ENCODE measurements at places on chromosomes 1 and 21. TPM values are rescaled to one million over a fixed set of nuclear protein-coding genes. Genes with fewer than 3 reads are reported as not detected.
A peak's percentile ranks its signal among the peaks of the same experiment; 100 is the strongest.

- no peak for DNase-seq
Observed at GRCh38 chr1:58849551-58849950, 65.7 kb upstream of the JUN start.

DNA sequence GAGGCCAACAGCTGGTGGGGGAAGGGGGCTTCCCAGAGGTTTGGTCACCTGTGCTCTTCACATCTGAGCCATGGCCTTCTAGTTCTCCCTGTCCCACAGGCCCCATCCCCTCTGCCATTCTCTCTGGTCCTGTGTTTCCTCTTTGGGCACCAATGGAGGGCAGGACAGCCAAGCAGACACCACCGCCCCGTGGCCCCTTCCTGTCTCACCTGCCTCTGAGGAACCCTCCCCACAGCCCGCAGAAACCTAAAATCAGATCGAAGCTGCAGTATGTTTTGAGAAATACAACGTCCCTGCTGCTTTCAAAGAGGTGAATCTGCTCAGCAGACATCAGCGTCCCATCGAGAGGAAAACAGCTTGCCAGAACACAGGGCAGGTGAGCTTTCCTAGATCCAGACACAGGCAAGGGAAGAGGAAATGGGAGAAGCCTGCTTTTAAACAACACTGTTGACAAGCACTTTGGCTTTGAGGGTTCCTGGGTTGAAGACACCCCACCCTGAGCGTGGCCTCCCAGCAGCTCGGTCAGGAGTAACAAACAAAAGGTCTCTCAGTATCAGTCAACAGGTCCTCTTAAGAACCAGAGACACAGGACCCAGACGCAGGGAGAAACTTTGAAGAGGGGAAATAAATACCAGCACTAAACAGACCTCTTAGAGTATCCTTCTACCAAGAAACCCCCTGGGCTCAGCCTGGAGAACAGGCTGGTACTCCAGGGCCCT, 2.3 kb downstream of the PANK4 start:
- no peak for DNase-seq

GRCh38 chr1:116805398-116805797, 51.2 kb downstream of the CD2 start:
- DNase-seq = no peak

DNA sequence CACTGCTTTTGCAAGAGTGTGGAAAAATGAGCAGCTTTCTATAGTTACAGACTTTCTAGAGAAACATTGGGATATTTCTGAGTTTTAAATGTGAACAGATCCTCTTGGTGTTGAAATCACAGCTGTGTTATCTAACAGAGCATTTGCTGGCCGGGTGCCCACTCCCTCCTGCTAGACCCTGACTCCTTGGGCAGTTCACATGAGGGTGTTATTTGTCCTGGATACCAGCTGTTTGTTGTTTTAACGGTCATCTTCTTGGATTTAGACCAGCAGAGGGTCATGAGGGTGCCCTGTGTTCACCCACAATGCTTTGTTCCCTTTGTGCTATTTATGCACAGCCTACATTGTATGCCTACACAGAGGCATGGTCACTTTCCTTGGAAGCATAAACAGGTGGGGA, 67.1 kb downstream of the CENPF start:
- peak; percentile 21 for DNase-seq

- DNase-seq = peak; percentile 67
Observed at GRCh38 chr21:26965907-26966581, 844 bp downstream of the ADAMTS5 start.

TTC39A gene
- 9.7 TPM for polyA plus RNA-seq

- DNase-seq = no peak
Observed at GRCh38 chr1:109827986-109828385, 64.3 kb upstream of the EPS8L3 start.

CGN gene
- polyA plus RNA-seq = 55.6 TPM

- DNase-seq = no peak
Observed at GRCh38 chr21:41961282-41961701, 7.5 kb upstream of the C2CD2 start.

GRCh38 chr1:160491981-160492380, 31.1 kb downstream of the SLAMF6 start:
- no peak for DNase-seq

DNA sequence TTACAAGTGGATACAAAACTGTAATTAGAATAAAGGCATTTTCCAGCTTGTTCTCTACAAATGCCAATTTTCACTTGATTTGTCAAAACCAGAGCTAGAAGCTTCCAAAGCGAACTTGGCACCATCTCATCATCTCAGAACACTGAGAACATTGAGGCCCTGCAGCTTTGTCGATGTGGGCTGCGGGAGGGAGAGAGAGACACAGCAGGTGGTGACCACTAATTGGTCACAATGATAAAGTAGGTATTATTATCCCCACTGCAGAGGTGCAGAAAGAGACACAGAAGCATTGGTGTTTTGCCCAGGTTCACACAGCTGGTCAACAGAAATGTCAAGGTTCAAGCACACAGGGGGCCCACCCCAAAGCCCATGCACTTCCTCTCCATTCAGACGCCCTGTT, 72.2 kb upstream of the KRTAP19-8 start:
- no peak for DNase-seq

FMO3 gene
- 0.28 TPM for polyA plus RNA-seq

GRCh38 chr21:31732597-31733550, 956 bp upstream of the SCAF4 start:
- peak; percentile 56 for DNase-seq

- no peak for DNase-seq
Observed at GRCh38 chr1:211647711-211648121, 27.7 kb downstream of the NEK2 start.

KCNQ4 gene
- 2.0 TPM for polyA plus RNA-seq

DNA sequence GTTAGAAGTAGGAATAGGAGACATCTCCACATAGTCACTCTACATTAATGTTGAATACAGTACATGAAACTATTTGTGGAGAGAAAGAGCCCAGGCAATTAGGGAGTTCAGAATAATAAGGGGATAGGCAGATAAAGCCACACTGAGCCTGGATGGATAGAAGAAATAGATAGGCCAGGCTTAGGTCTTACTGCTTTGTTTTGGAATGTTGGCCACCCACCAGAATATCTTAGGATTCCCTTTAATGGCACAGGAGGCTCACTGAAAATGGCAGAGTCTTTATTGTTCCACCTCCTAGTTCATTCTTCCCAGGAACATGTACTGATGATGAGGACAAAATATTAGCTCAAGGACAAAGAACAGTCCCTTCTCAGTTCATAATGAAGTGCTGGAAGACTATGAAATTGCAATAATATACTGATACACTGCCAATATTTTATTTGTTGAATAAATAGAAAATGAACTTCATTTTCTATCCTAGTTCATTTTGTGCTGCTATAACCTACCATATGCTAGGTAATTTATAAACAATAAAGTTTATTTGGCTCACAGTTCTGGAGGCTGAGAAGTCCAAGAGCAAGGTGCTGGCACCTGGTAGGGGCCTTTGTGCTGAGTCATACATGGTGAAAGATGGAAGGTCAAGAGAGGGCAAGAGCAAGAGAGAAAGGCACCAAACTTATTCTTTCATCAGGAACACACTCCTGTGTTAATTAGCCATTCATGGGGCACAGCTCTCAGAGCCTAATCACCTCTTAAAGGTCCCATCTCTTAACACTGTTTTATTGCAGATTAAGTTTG, 87.3 kb downstream of the TBX15 start:
- DNase-seq = no peak

ANKRD65 gene
- 8.5 TPM for polyA plus RNA-seq

TXNIP gene
- 360 TPM for polyA plus RNA-seq

FCN3 gene
- 1.1 TPM for polyA plus RNA-seq

- no peak for DNase-seq
Observed at GRCh38 chr1:25068829-25069228, 138.8 kb upstream of the RUNX3 start.

GRCh38 chr1:233114860-233115259, 164.4 kb downstream of the NTPCR start:
- DNase-seq = no peak

ADCY10 gene
- polyA plus RNA-seq = 0.83 TPM

All from left kidney (tissue), 8 donors.